ENCODE measurements at places on chromosomes 11 and 22.
A peak's percentile ranks its signal among the peaks of the same experiment; 100 is the strongest.

DNA sequence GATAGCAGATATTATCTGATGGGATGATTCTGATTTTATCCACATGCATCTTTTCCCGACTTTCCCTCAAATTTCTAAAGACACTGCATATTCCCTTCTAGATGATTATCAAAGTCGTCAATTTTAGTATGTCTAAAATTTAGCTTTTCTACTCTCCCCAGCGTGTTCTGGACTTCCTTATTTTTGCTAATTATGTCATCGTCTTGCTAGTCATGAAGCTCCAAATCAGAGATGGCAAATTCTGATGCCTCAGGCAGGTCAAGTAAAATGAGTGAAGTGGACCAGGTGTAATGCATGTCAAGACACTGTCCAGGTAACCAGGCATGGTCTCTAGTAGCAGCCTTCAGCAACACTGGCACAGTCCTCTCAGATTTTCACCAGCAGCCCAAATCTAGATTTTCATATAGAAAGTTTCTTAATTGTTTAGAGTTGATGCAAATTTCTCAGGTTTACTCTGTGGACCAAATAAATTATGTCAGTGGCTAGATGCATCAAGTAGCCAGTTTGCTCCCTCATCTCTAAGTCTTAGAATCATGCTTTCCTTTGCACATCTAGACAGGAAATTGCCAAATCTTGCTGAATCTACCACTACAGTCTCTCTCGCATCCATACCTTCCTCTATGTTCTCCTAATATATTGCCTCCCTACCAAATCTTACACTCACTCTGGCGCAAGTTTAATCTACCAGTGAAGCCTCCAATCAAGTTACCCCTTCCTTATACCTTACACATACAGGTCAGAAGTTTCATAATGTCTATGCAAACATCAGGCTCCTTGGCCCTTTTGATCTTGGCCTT lies 10.6 kb downstream of the HSD17B12 start:
- DNase-seq = no peak

DNA sequence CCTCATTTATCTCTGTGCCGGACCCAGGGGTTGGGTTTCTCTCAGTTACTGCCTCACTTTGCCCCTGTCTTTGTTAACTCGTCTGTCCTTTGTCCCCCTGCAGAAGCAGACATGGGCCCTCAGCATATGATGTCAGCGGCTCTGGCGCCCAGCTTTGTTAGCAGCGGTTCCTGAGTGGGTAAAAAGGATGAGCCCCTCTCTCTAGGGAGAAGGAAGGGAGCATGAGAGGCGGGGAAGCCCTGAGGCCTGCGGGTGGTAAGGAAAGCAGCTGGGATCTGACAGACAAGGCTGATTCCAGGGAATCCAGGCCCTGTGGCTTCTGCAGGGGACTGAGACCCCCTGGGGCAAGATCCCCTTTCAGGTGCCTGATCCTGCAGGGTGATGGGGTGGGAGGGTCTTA lies 51.7 kb downstream of the MCM5 start:
- no peak for DNase-seq

DNA sequence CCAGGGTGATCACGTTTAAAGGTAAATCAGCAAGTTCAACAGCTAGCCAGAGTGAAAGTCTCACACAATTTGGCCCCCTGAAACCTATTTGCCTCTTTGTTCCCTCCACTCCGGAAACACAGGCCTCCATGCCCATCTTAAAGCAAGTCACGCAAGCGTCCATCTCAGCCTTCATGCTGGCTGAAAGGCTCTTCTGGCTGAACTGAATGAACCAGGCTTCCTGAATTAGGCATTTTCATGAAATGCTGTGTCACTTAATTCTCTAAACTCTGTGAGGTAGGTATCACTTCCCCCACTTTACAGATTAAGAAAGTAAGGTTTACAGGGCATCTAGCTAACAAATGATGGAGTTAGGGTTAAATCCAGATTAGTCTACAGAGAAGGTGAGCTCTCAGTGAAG lies 1.4 kb downstream of the SLC25A17 start:
- no peak for DNase-seq

GRCh38 chr11:59141673-59142460 lies 789 bp upstream of the FAM111A start:
- peak; percentile 40 for DNase-seq

- no peak for DNase-seq
Observed at GRCh38 chr11:112793416-112793815, 167.8 kb upstream of the NCAM1 start.

DNA sequence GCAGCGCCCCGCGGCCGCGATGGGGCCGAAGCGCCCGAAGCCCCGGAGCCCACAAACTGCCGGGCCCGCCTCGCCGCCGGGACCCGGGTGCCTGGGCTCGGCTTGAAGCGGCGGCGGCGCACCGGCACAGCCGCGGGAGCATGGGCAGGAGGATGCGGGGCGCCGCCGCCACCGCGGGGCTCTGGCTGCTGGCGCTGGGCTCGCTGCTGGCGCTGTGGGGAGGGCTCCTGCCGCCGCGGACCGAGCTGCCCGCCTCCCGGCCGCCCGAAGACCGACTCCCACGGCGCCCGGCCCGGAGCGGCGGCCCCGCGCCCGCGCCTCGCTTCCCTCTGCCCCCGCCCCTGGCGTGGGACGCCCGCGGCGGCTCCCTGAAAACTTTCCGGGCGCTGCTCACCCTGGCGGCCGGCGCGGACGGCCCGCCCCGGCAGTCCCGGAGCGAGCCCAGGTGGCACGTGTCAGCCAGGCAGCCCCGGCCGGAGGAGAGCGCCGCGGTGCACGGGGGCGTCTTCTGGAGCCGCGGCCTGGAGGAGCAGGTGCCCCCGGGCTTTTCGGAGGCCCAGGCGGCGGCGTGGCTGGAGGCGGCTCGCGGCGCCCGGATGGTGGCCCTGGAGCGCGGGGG lies 346 bp downstream of the FJX1 start:
- peak; percentile 61 for DNase-seq

GRCh38 chr11:78110830-78111229 lies 28.6 kb downstream of the ALG8 start:
- DNase-seq = no peak

DNA sequence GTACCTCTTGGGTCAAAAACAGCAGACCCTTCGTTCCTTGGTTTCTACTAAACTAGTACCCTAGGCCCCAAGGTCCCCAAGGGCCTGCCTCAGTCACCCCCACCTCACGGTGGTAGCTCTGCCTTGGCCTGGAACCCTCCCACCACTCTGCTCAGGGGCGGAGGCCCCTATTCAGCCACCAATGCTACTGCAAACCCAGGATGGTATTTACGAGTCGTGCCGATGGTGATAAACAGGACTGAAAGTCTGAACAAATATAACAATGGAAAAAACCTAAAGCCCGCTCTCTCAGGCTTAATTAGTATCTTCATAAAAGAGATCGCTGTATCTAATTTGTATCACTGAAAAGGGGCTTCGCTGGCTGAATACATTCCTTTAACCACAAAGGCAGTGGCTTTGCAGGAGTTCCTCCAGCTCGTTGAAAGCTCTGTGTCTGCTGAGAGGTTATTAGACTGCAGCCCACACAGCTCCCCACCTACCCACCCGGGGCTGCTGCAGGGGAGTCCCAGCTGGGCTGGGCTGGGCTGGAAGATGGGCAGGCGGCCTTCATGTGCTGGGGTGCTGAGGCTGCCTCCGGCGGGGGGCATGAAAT lies 15.2 kb downstream of the SHISAL1 start:
- no peak for DNase-seq

- DNase-seq = no peak
Observed at GRCh38 chr11:23769214-23769613, 727.6 kb upstream of the LUZP2 start.

DNA sequence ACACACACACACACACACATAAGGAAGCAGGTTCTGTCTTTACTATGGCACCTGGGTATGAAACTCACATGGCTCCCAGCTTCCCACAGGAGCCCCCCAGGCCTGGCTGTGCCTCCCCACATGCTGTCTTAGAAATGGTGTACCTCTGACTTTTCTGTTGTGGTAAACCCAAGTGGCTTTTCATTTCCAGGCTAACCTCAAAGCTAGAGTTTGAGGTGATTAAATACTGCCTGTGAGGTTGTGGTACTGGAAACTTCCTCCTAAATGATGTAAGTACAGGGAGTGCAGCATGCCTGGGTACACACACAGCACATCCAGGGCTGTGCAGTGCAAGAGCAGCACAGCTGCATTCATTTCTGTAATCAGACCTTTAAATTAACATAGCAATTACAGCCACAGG lies 34.4 kb downstream of the ME3 start:
- peak; percentile 52 for DNase-seq

DNA sequence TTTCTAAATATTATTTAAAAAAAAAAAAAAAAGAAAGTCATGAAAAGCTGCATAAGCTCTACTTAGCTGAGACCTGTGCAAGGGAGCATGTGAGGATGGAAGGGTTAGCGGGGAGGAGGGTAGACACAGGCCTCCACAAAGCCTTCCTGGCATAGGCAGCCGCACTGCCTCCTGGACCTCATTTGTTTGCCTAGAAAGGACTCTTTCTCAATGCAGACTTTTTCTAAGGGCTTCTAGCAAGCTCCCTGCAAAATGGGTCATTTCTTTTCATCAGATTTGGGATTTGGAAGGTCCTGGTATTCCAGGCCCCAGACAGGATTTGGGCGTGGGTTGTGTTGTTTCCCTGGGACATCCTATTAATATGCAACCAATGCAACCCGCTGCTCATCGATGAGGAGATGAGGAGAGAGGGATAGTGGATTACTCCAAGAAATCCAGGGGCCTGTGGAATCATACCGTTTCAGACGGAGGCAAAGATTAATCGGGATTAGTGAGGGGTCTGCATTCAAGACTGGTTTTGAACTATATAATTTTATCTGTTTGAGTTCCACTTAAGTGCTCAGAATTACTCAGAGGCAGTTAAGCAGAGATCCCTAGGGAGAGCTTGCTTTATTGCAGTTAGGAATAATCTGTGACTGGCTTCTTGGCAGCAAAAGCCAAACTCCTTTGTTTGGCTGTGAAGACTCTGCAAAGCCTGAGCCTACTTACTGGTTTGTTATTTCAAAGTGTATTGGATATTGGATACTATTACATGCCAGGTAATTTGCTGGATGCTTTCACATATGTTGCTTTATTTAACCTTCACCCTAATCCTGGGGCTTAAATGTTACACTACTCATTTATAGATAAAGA lies 106.9 kb upstream of the NAV2 start:
- no peak for DNase-seq

DNA sequence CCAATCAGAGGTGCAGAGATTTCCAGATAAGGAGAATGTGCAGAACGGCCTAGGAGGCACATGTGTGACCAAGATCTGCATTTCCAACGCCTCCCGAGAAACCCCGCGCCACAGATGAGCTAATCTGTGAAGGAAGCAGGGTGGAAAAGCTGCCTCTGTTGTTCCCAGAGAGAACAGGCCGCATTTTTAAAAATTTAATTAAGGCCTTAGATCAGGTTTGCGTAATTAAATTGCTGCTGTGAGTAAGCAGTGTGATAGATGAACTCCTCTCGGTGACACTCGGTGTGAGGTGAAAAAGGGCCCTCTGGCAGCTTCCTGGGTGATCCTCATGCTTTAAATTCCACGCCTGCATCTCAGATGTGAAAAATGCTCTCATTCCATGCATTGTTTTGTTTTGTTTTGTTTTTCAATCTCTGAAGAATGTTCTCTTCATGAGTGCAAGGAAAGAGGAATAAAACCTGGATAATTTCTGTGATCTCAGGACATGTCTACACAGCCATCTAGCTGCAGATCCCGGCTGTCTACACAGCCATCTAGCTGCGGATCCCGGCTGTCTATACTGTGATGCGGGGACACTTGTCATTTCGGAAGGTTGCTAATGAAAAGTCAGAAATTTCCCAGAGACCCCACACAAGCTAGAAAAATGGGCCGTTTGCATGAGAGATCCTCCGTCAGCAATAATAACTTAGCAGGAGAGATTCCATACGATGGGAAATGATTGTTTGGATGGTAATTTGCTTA lies 1398.9 kb downstream of the BRD1 start:
- DNase-seq = no peak

DNA sequence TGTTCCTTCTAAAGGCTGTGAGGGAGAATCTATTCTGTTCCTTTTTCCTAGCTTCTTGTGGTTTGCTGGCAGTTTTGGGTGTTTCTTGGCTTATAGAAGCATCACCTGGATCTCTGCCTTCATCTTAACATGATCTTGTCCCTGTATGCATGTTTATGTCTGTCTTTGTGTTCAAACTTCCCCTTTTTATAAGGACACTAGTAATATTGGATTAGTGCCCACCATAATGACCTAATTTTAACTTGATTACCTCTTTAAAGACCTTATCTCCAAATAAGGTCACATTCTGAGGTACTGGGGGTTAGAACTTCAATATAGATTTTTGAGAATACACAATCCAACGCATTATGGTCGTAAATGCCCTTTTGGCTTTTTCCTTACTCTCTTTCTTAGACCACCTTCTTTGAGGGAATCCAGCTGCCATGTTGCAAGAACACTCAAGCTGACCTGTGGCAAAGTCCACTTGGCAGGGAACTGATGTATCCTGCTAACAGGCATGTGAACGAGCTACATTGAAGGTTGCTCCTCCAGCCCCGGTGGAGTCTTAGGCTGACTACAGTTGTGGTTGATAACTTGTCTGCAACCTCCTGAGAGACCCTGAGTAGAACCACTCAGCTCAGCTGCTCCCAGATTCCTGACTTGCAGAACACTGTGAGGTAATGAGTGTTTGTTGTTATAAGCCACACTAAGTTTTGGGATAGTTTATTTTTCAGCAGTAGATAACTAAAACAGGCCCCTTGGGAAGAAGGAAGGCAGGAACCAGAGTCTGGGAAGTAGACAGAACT lies 127.1 kb upstream of the OR9Q1 start:
- no peak for DNase-seq

DNA sequence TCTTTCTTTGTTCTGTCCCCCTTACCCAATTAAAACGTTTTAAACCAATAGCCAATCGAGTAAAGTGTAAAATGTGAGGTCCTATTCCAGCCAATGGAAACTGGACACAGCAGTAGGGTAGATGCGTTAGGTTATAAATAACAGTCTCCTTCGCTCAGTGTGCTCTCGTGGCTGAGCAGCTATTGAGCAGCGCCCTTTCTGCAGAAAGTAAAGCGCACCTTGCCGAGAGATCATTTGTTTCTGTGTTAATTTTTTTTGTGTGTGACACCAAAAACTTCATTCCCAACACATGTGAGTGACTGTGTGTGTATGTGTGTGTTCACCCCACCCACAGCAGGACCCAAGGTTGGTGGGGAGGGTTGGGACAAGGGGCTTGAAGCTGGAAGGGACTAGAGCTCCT lies 7.2 kb upstream of the TTLL1 start:
- DNase-seq = no peak

- DNase-seq = no peak
Observed at GRCh38 chr11:43558556-43559127, 121.9 kb upstream of the HSD17B12 start.

DNA sequence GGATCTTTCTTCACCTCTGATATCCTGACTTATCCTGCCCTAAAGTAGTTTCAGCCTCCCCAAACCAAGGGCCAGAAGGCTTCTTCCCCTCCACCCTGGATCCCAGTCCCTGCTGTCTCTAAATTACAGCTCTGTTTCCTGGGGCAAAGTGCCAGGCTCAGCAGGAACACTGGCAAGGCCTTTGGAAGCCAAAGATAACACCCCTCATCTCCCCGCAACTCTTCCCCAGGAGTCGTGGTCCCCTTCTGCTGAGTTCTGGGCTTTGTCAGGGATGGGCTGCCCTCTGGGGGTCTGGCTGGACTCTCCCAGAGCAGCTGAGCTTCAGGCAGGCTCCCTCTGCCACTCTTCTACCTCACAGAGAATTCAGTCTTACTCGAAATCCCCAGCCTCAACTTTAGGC lies 53.8 kb upstream of the AMPD3 start:
- no peak for DNase-seq

GRCh38 chr11:69883292-69884255 lies 64.4 kb upstream of the FGF3 start:
- DNase-seq = no peak

- DNase-seq = no peak
Observed at GRCh38 chr22:50019316-50019715, 6.8 kb upstream of the IL17REL start.
